Suppressor macrophage treated with lipopolysaccharide for 1 hour (primary cell): ENCODE measurements at places on chromosomes 5 and 9.

DNA sequence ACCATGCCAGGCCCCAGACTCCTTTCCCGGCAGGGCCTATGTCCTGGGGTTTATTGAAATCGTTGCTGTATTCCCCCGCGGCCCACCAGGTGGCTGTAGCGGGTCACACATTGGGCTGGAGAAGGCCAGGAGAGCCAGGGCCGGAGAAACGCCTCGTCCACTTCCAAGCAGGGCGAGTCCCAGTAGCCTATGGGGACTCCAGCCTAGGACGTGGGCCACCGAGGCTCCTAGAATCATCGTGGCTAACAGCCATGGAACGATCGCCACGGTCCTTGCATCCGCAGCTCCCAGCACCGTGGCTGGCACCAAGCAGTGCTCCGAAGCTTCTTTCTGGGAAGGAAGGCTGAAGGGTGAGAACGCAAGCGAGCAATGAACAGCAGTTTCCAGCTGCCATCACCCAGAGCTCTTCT is 87.7 kb downstream of the ENTREP1 start:
- DNase-seq = peak; percentile 39

- no peak for DNase-seq
Observed at GRCh38 chr5:57676222-57677098, 193.8 kb upstream of the ACTBL2 start.

DNA sequence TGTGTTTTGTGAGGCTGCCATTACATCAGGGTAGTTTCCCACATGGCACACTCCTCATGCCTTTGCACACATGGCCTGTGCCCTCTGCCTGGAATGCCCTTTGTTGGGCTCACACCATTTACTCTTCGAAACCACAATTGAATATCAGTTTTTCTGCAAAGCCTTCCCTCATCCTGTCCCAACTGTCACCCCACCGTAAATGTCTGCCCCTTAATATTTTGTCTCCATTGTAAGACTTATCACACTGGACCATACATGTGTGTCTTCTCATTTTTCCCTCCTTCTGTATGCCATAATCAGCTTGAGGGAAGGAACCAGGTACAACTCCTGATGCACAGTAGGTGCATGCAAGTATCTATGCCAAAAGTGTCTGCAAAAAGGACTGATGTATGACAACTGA is 62.7 kb upstream of the TMEM252 start:
- DNase-seq = no peak

GRCh38 chr9:106868087-106868486 is 5.1 kb downstream of the ZNF462 start:
- DNase-seq = no peak

- DNase-seq = no peak
Observed at GRCh38 chr9:135588886-135589595, 27.5 kb downstream of the PAEP start.

DNA sequence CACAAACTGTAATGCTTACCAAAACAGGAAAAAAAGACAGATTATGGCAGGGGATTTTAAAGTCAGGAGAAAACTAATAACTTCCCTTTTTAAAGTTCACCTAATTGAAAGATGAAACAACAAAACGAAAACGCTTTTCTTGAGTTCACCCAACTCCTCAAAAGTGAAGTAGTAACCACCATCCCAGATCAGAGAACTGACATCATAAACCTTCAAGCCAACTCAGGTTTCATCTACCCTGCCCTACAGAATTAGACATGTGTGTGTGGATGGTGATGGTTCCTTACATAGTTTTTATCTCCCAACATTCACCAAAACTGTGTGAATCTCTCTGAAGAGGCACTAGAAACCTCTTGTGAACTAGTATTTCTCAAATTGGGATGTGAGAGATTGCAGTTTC is 195.2 kb upstream of the PTGER4 start:
- DNase-seq = peak; percentile 56

DNA sequence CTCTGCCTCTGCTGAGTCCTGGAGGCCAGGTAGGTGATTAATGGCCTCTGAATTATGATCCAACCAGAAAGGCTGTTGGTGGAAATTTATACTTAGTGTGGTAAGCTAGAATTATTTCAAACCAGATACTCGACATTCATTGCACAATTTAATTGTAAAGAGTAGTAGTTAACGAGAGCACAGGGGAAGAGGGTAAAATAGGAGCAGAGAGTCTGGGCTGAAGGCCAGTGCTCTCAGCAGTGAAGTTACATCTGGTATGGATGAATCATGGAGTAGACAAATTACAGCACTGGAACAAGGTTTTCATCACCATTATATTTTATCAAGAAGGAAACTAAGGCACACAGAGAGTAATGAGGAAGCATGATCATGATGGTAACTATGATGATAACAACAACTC is 92.5 kb downstream of the TLR4 start:
- no peak for DNase-seq

DNA sequence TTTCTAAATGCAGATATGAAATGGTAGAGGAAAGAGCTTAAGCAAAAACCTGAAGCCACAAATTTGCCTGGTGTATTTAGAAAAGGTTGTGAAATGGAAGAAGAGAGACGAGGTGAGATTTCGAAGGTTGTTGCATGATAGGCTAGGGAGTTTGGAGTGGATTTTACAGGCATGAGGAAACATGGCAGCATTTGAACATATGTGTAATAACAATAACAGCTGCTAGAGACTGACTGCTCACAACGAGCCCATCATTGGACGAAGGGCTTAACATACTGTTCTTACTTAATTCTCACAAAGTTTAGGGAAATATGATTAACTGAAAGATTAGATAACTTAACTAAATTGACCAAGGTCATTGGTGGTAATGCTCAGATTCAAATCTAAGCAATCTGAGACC is 108.1 kb downstream of the JAKMIP2 start:
- no peak for DNase-seq

GRCh38 chr9:86643946-86644674 is 289.9 kb upstream of the TUT7 start:
- no peak for DNase-seq

DNA sequence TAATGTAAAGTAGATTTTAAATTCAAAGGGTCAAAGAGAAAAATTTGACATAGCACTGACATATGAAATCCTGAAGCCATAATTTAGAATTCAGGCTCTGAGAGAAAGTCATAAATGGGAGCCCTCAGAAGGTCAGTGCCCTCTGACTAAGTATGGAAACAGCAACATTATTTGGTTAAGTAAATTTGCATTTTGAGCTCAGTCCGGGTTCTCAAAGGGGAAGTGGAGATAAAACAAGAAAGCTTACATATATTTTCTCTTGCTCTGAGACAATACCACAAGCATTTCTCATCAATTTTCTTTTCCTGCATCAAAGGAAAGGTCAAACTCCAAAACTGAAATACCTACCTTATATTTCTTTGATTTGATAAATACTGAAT is 348.0 kb downstream of the SEMA5A start:
- DNase-seq = no peak

DNA sequence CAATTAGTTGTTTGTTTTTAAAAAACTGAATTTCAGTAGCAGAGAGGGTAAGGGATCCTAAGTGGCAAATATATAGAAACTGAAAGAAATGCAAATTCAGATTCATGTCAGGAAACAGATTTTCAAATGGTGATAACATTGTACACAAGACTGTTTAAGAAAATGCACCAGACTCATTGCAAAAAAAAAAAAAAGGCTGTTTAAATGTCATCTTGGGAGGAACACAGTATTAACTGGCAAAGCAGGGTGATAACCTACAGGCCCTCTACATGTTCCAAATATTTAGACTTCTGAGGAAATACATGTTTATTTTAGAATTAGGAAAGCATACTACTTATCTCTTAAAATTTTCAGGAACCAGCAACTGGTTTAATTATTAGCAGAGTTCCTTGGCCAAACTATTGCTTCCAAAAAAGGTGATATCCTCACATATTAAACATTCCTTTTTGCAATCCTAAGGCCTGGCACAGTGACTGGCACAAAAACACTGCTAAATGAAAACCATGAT is 114.5 kb downstream of the TSSK1B start:
- DNase-seq = no peak

DNA sequence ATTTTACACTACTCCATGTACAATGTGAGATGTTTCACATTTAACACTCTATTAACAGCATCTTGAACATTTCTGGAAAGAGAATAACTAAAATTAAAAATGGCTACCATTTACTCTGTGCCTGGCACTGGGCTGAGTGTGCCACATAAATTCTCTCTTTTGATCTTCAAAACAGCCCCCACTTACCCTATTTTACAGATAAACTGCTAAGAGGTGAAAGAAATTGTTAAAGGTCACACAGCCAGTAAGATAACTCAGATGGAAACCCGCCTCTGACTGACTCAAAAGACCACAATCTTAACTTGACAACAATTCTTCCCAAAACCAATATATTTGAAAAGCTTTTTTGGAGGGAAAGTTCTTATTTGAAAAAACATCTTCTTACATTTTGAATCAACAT is 97.3 kb downstream of the MAPKAP1 start:
- DNase-seq = no peak

- DNase-seq = no peak
Observed at GRCh38 chr9:128819716-128820664, 1.7 kb downstream of the ENDOG start.

DNA sequence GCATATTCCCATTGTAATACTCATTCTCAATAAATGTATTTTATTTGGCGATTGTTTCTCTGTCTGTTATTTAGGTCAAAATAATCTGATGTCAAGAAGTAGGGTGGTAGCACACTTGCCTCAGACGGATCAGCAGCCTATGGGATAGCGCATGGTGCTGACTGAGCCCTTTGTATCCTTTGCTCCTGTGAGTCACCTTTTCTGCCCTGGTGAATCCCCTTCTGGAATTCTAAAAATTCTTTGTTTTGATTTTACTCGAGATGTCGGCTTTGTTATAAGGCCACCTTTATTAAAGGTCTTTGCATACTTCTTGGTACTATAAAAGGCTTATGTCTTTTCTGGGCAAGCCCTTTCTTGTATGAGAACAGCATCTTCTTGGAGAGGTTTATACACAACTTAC is 1187.8 kb downstream of the CDH9 start:
- no peak for DNase-seq

GRCh38 chr5:75847561-75848021 is 130.4 kb upstream of the POC5 start:
- no peak for DNase-seq

- no peak for DNase-seq
Observed at GRCh38 chr5:53089481-53089991, 20.0 kb downstream of the MOCS2 start.

- DNase-seq = no peak
Observed at GRCh38 chr5:36392186-36392585, 90.5 kb upstream of the RANBP3L start.

DNA sequence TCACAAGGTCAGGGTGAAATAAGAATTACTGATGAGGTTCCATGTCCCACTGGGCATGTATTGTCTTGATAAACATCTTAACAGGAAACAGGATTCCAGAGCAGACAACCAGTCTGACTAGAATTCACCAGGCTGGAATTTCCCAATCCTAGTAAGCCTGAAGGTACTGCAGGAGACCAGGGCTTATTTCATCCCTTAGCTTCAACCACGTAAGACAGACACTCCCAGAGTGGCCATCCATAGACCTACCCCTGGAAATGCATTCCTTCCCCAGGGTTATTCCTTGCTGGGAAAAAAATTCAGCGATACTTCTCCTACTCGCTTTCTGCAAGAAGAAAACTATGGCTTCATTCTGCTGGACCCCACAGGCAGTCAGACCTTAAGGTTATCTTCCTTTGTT is 785.4 kb downstream of the NR2F1-AS1 start:
- no peak for DNase-seq

DNA sequence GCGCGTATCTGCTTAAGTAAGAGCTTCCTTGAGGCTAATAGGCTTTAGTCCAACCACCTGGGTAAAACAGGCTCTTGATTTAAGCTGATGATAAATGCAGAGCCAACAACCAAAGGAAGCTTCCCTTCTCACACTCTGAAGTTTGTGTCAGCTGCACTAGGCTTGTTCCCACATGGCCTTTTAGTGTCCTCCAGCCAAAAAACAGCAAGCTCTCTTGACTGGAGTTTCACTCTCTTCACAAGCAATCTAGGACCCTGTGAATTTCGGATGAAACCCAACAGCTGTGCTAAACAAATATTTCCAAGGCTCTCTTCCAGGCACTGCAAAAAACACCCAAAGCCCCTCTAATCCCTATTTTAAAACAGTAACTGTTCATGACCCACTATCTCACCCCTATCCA is 63.9 kb downstream of the SAXO1 start:
- DNase-seq = no peak

DNA sequence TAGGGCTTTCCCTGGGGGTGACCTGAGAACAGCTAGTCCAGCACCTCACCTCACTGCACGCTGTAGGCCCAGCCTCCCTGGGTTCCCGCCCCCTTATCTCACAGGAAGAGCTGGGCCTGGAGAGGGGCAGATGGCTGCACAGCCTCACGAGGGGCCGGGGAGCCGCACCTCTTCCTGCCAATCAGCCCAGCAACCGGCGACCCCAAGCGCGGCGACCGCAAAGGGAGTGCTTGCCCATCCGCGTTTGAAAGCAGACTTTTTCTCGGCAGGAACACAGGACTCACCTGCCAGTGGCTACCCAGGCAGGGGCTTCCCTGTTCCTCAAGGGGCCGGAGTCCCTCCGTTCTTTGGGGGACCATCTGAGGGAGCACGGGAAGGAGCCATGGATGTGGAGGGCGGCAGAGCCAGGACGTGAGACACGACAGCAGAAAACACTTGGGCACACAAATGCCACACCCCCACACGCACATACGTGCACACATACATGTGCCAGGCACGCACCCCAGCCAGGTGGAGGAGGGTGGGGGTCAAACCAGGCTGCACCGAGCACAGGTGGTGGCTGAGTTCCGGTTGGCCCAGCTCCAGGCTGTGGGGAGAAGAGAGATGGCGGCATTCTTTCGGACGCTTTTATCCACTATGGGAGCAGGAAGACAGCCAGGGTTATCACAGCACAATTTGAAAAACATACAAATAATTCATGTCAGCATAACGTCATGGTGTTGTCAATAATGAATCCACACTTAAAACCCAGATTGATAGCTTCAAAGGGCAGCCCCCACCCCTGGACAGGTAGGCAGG is 11.3 kb downstream of the TMEM250 start:
- DNase-seq = no peak

DNA sequence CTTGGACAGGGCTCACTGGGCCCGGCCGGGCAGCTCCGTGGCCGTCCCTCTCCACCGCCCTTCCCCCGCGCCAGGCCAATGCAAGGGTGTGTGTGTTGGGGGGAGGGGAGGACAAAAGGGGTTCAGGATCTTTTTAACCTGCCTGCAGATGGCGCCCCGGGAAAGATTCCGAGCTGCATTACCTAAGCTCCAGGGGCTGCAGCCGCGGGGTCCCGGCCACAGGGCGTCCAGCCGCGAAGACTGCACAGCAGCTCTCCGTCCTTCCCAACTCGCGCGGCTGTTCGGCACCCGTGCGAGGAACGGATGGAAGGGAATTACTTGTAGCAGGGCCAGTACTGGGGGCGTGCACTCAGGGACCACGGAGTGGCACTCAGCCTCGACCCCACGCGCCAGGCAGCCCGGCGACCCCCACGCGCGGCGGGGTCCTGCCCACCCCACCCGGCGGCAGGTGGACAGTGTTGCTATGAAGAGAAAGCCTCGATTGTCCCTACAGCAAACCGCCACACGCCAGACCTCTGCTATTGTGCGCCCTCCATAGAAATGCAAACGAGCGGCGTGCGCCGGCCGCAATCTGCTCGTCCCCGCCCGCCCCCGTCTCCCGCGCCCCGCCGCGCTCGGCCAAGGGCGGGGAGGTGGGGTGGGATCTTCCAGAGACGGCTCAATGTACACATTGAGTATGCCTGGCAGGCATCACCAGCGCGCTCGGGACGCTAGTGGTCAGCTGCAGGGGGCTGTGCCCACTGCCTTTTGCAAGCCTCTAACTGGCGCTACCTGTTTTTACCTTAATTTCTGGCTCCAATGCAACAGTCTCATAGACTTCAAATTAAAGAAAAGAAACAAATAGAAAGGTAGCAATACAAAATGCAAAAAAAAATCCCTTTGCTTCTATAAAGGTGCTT is 796 bp upstream of the GADD45G start:
- peak; percentile 44 for DNase-seq

GRCh38 chr9:76103531-76104315 is 213.2 kb downstream of the PCSK5 start:
- peak; percentile 7 for DNase-seq
